ENCODE measurements at places on chromosomes 13 and 19. TPM values are rescaled to one million over a fixed set of nuclear protein-coding genes. Genes with fewer than 3 reads are reported as not detected.
A peak's percentile ranks its signal among the peaks of the same experiment; 100 is the strongest.

The ZNF552 gene
- 7.5 TPM for total RNA-seq

The TMEM86B gene
- total RNA-seq = 14.2 TPM

The KEAP1 gene
- total RNA-seq = 102 TPM

The LILRB1 gene
- total RNA-seq = 0.08 TPM

The CNFN gene
- 4.6 TPM for total RNA-seq

The C19orf33 gene
- total RNA-seq = 201 TPM

The CBY2 gene
- total RNA-seq = not detected

The ZNF132 gene
- total RNA-seq = not detected

The PSG4 gene
- 0.10 TPM for total RNA-seq

The IL27RA gene
- 10.2 TPM for total RNA-seq

DNA sequence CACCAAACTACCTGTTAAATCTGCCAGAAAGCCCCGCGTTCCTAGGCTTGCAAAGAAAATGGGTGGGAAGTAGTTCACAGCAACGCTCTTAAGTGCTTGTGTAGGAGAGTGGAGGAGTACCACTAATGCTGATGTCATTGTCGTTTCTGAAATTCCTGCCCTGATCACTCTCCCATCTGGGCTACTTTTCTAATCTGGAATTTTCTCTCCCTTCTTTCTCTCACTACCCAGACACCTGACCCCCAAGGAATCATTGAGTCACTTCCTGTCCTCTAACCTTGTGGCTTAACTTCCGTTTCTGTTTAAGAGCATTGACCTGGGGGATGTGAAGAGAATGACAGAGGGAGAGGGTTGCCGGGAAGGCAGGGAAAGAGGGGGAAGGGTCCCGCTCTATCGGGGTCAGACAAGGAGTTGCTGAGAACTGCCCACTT lies 98.7 kb downstream of the STARD13 start:
- DNase-seq = peak; percentile 17

DNA sequence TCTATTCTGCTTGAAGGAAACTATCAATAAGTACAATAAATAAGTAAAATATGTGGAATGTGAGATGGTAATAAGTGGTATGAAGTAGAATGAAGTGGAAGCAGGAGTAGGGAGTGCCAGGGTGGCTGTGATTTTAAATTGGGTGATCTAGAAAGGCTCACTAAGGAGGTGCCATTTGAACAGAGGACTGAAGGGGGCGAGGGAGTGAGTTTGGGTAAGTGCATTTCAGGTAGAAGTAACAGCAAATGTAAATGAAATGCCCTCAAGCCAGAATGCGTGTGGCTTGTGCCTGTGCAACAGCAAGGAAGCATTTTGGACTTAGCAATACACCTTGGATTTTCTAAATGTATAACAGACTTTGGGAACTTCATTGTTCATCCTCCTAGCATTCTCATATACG lies 77.1 kb downstream of the CCNA1 start:
- no peak for DNase-seq

DNA sequence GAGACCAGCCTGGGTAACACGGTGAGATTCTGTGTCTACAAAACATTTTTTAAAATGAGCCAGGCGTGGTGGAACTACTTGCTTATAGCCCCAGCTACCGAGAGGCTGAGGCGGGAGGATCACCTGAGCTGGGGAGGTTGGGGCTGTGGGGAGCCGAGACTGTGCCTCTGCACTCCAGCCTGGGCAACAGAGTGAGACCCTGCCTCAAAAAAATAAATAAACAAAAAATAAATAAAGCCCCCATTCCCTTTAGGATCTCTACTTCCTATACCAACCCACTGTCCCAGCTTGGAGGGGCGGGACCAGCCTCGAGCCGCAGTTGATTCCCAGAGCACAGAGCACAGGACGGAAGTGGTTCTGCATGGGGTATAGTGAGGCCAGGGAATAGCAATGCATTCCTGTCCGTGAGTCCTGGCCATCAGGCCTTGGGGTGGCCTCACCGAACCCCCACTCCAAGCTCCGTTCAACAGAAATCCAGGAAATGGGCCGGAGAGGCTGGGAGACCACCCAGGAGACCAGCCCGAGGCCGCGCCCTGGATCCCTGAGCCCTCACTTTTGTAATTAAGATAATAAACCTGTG lies 4.9 kb upstream of the PTBP1 start:
- DNase-seq = no peak

DNA sequence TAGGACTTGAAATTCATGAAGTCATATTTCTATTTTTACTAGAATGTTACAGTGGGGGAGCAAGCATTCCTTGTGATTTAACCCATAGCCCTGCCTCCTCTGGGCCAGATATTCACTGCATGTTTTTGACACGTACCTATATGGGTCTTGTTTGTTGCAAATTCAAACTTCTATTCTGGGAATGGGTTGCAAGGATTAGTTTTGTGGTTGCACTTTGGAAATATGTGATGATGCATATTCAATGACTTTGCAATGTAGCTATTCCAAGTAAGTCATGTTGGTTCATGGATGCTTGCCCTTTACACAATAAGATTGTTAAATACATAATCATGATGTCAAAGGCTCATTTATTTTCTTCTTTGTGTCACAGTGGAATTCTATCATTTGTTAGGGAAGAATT lies 440.8 kb downstream of the TDRD3 start:
- no peak for DNase-seq

DNA sequence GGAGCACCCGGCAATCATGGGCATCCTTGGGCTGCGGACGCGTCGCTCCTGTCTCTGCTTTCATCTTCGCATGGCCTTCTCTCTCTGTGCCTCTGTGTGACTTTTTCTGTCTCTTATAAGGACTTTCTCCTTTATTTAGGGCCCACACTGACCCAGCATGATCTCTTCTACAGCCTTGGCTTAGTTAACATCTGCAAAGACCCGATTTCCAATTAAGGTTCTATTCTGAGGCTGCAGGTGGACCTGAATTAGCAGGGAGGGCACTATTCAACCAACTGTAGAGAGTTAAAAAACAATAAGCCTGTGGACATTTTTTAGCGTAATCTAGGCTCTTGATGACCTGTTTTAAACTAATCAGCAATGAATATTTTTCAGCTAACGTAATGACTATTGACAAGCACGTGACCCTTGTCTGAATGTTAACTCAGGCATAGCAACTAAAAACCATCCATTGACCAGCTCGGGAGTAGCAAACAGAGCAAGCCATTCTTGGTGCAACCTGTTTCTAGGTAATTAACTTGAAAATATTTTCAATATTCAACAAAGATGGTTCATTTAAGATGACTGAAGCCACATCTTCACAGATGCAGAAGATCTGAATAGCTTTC lies 15.2 kb downstream of the F10 start:
- DNase-seq = no peak

GRCh38 chr19:40381321-40381720 lies 8.7 kb downstream of the HIPK4 start:
- no peak for DNase-seq

DNA sequence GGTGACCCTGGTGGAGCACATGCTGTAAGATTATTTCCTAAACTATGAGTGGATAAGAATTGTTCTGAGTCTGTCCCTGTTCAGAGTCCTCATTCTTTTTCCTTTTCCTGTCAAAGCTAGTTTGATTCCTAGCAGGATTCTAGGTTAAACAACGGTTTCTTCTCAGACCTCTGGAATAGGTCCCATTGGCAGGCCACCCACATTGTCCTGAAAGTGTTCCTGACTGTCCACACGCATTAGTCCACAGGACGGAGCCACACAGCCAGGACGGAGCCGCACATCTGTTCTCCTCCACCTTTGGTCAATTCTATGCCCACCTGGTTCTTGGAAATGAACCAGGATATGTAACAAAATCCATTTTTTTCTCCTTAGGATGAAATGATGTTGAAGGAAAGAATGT lies 46.1 kb downstream of the ANKRD10 start:
- no peak for DNase-seq

- no peak for DNase-seq
These were observed 94.7 kb upstream of the PRR20A start for GRCh38 chr13:57045826-57046546.

- DNase-seq = no peak
These were observed 162.4 kb downstream of the DCT start for GRCh38 chr13:94317063-94317491.

- no peak for DNase-seq
These were observed 412 bp downstream of the IRS2 start for GRCh38 chr13:109785892-109786450.

GRCh38 chr19:4357921-4358326 lies 14.6 kb downstream of the MPND start:
- DNase-seq = no peak

GRCh38 chr13:25836574-25837336 lies 215.1 kb downstream of the SHISA2 start:
- DNase-seq = no peak

GRCh38 chr19:55614711-55615542 lies 9.4 kb downstream of the ZNF784 start:
- DNase-seq = no peak

- DNase-seq = no peak
These were observed 593.8 kb downstream of the OLFM4 start for GRCh38 chr13:53622456-53622855.

DNA sequence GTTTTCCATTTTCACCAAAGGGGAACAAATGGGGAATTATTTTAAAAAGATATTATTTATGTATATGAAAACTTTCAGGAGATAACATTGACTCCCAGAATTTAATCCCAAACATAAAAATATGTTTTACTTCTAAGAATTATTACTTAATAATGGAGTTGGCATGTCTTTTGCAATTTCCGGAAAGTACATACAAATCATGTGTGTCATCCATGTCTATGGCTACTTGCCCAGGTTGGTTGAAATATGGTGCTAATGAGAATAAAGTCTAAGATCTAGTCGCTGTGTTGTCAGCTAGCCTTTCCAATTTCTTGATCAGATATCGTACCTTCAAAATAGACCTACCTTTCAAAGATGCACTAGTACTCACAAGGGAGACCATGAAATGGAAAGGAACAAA lies 1003.2 kb upstream of the PCDH20 start:
- no peak for DNase-seq

GRCh38 chr19:29887442-29887855 lies 54.6 kb upstream of the URI1 start:
- DNase-seq = no peak

DNA sequence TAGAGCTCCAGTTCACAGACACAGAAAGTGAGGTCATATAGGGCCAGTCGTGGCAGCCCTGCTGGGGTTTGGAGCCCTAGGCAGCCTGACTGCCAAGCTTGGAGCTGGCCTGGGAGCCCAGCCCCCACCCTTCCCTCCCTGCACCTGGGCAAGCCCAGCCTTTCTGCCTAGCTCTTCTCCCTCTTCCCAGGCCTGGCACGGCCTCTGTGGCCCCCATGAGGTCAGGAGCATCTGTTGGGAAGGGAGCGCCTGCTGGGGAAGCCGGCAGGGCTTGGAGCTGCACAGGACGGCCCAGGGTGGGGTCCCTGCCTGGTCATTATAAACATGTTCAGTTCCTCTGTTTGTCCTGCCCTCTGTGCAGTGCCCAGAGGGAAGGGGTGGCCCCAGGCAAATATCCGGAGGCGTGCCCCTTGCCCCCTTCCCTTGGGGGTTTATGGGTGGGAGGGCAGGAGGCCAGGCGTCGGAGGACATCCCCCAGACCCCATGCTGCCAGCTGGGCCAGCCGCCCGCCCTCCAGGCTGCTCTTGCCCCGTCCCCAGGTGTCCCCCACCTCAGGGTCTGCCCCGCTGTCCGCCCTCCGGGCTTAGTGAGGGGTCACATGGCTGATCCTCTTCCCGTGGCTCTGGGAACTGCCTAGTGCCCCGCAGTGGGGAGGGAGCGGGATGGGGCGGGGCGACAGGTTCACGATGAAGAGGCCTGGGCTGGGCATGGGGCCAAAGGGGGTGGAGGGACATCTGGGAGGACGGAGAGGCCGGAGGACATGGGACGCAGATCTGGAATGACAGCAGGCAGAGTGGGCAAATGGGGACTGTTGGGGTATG lies 30.0 kb upstream of the NCCRP1 start:
- no peak for DNase-seq

DNA sequence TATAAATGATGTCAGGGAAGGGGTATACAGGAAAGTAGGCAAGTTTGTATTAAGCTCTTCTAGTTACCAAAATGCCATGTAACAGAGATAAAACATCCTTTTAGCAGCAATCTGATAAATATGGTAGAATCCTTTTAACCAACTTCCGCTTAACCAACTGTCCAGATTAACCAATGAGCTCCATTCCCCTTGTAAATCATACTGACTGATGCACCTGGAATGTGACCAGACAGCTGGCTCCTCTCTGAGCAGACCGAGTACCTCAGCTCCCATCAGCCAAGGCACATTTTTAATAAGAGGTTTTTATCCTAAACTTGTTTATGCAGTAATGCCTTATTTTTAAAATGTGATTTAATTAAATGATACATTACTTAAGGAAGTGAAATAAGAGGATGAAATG lies 66.4 kb downstream of the KLF12 start:
- no peak for DNase-seq

GRCh38 chr19:54252243-54252642 lies 4.8 kb downstream of the LILRB5 start:
- DNase-seq = no peak

DNA sequence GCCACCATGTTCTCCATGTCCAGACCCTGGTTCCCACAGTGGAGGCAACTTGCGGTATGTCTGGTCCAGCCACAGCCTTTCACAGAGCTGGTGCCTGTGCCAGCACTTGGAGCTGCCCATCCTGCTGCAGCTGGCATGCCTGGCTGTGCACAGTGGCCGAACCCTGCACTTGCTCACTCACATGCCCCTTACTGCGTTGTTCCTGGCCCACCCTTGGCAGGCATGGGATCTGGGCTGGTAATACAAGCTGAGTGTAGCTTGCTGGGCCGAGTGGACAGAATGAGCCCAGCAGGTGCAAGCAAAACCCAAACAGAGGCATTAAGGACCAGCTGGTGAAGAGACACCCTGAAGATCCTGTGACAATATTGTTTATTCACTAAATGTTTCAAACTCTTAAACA lies 583.9 kb upstream of the SLITRK6 start:
- no peak for DNase-seq

- no peak for DNase-seq
These were observed 53.0 kb downstream of the DPY19L3 start for GRCh38 chr19:32458500-32459123.

- DNase-seq = no peak
These were observed 47.5 kb downstream of the SPATA13 start for GRCh38 chr13:24207841-24208667.

DNA sequence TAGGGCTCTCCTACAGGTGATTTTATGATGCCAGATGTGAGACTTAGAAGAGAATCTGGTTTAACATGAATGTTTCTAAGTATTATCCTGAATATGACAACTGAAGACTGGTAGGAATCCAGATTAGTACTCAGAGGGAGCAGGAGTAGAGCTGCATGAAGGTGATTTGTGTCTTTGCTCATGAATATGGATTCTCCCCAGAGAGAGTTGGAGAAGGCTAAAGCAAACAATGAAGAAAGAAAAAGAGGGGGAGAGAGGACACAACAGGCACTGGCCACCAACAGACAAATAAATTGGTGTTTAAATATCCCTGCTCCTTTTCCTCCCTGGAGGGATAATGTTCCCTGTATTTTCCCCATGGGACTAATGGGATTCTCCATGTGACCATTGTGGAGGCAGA lies 427.0 kb upstream of the KLF12 start:
- no peak for DNase-seq

Data from Panc1 (cell line).